Stimulated activated CD4-positive, alpha-beta T cell treated with anti-CD3 and anti-CD28 coated beads, Interleukin-15, amount 100 ng/mL, for 24 hours (primary cell): ENCODE measurements at places on chromosomes 1 and 21.

GRCh38 chr1:10815858-10816195 lies 19.4 kb upstream of the CASZ1 start:
- DNase-seq, result no peak

- no peak for DNase-seq
These were observed 14.5 kb downstream of the KDF1 start for GRCh38 chr1:26945728-26946127.

GRCh38 chr1:100321100-100321493 lies 31.2 kb upstream of the CDC14A start:
- no peak for DNase-seq

GRCh38 chr1:194442901-194443575 lies 1256.6 kb upstream of the B3GALT2 start:
- no peak for DNase-seq

GRCh38 chr1:233304489-233305102 lies 9.1 kb upstream of the PCNX2 start:
- no peak for DNase-seq

- DNase-seq, result no peak
These were observed 12.1 kb upstream of the ZDHHC18 start for GRCh38 chr1:26814377-26814776.

GRCh38 chr1:168488138-168488537 lies 55.7 kb downstream of the XCL2 start:
- no peak for DNase-seq

DNA sequence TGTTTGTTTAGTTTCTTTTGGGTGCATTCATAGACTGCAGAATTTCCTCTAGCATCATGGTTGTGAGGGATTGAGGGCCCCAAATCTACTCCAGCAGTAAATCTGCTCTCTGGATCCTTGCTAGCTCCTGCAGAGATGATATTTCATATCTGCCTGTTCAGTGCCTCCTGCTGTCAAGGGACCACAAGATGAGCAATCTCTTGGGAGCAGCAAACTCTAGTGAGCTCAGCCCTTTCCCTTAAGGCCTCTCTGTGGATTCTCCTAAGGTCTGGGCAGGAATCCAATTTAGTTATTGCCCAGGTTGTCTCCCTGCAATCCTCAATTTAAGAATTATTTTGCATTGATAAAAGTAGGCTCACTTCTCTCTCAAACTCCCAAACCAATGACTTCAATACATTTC lies 76.9 kb downstream of the RGS18 start:
- no peak for DNase-seq

GRCh38 chr1:243432136-243432535 lies 176.3 kb downstream of the SDCCAG8 start:
- no peak for DNase-seq

DNA sequence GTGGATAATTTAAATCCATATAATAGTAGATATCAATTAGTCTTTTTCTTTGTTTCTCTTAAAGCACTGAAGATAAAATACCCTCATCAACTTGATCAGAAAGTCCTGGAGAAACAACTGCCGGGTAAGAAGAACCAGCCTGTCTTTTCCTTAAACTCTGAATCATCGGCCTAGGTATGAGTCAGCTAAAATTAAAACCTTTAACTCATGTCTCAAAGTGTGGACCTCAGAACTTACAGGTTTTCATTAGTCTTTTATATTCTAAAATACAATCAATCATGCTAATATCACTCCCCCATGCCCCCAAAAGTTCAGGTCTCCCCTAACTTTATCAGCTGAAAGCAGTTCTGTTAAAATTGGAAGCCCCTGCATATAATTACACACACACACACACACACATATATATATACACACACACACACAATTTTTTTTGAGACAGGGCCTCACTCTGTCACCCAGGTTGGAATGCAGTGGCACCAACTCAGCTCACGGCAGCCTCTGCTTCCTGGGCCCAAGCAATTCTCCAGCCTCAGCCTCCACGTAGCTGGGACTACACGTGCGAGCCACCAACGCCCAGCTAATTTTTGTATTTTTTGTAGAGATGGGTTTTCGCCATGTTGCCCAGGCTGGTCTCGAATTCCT lies 61.3 kb downstream of the B3GALNT2 start:
- DNase-seq, result no peak

GRCh38 chr1:203136409-203137042 lies 9.0 kb downstream of the ADORA1 start:
- DNase-seq, result no peak

DNA sequence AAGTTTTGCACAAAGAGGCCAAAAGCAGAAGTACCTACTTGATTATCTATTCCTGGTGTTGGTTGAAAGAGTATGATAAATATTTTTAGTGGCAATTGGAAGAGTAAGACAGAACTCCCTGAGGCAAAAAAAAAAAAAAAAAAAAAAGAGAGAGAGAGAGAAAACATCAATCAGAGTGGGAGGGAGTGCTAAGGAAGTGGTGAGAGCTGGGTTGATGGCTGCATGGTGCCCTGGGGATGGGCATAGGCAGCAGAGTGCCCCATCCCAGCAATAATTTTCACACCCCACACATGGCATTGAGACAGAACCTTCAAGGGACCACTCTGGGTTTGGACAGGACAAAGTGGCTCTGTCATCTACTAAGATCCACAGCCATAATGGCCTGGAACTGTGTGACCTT lies 59.4 kb upstream of the FAM20B start:
- no peak for DNase-seq

DNA sequence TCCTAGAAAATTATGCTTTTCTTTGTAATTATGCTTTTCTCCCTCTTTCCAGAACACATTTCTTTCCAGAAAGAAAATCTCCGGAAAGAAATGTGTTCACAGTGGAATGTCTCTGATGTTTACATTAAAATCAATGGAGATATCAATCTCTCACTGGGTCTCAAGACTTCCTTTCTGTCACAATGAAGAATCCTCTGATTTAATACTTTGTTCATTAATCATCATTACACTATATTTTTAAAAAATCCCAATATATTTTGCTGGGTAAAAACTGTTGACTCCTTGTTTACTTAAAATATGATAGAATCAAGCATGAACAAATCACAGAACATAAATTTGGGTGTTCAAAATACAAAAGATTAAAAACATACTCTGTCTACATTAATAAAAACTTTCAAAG lies 26.3 kb upstream of the TGFBR3 start:
- no peak for DNase-seq

DNA sequence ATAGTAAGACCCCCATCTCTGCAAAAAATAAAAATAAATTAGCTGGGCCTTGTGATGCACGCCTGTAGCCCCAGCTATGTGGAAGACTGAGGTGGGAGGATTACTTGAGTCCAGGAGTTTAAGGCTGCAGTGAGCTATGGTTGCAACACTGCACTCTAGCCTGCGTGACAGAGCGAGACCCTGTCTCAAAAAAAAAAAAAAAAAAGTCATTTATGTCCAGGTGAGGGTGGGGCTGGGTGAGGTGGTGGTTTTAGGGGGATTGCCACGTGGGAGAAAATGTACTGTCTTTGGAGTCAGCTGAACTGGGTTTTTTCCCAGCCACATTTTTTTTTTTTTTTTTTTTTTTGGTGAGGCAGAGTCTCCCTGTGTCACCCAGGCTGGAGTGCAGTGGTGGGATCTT lies 6.7 kb downstream of the PIK3CD start:
- DNase-seq, result peak; percentile 36

- DNase-seq, result no peak
These were observed 80.2 kb upstream of the GREM2 start for GRCh38 chr1:240691909-240692705.

DNA sequence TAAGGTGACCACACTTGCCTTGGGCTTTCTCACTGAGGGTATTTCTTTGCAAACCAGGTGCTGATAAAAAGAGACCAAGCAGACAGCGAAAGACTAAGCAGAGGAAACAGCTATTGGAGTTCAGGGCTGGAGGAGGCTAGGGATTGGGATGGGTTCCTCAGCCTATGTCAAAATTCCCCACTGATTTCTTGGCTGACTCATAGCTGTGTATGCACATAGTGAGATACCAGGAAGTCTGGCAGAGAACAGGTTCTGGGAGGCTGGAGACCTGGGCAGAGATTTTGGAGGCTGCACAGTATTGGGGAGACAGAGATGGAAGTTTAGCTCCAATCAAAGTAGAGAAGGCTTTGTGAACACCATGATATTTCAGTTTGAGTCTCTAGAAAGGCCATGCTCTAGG lies 25.3 kb downstream of the YARS1 start:
- DNase-seq, result no peak

DNA sequence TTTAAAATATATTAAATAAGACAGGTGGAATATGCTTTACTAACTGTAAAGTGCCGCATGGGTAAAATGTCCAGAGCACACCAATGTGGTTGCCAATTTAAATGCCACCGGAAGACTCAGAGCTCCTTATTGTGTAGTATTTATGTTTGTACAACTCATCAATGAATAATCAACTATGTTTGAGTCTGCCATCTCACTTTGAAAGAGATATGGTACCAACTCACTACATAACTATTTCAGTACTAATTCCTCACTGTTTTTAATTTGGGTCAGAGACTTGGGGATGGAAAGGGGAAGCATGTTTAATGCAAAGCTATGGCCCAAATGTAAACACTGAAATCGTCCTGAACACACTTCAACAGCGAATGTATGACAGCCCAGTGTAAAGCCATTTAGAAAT lies 144.8 kb downstream of the NR5A2 start:
- no peak for DNase-seq

DNA sequence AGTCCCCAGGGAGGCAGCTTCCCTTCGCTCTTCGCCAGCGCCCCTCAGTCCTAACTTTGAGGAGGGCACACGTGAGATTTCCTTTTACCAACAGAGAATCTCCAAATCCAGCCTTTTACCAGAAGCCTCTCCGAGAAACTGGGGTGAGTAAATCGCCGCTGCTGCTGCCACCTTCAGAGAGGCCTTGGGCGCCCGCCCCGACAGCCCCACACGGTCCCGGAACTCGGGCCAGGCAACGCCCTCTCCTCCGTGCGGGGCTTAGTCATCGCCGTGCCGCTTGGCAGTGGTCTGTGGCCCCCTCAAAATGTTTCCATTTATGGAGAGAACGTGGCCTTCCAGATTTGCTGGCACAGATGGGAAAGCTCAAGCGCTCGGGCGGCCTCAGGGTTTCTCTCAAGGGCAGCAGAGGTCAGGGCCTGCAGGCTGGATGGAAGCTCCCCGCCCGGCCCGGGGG lies 41.4 kb upstream of the COL6A2 start:
- DNase-seq, result peak; percentile 21

DNA sequence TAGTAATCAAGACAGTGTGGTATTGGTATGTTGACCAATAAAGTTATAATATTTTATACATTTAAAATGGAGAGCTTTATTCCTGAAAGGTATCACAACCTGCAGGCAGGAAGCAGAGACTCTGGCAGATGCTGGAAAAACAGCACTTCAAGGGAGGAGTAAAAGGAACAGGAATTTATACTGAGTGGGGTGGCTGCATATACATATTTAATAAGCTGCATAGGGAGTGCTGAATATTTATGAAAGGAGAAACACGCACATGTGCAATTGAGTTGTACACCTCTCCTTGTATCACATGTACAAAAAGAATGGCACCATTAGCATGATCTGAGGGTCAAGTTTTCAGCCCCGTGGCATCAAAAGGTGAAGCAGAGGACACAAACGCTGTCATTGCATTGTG lies 104.9 kb upstream of the PAXBP1 start:
- DNase-seq, result no peak

GRCh38 chr1:211589782-211590721 lies 11.1 kb upstream of the SLC30A1 start:
- no peak for DNase-seq

DNA sequence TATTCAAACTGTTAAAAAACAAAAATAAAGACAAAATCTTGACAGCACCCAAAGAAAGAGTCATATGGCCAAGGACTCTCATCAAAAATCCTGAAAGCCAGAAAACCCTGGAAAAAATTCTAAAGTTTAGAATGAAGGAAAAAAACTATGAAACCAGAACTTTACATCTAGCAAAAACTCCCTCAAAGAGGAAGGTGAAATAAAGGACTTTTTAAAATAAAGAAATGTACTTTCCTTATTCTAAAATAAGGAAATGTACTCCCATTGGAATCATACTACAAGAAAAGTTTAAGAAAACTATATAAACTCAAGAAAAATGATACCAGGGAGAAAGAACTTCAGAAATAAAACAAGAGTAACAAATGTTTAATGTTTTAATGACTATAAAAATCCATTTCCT lies 206.3 kb downstream of the KCNT2 start:
- DNase-seq, result no peak

DNA sequence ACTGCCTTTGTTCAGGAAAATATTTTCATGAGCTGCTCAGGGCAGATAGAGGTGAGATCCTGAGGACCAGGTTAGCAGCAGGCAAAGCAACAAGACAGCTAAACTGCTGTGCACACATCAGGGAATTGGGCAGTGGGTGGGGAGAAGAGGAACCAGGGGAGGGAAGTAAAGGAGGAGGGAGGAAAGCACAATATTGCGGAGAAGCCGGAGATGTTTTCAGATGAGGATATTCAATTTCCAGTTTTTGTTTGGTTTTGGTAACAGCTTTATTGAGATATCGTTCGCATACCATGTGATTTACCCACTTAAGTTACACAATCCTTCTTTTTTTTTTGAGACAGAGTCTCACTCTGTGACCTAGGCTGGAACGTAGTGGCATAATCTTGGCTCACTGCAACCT lies 34.5 kb downstream of the EPHA10 start:
- DNase-seq, result no peak

DNA sequence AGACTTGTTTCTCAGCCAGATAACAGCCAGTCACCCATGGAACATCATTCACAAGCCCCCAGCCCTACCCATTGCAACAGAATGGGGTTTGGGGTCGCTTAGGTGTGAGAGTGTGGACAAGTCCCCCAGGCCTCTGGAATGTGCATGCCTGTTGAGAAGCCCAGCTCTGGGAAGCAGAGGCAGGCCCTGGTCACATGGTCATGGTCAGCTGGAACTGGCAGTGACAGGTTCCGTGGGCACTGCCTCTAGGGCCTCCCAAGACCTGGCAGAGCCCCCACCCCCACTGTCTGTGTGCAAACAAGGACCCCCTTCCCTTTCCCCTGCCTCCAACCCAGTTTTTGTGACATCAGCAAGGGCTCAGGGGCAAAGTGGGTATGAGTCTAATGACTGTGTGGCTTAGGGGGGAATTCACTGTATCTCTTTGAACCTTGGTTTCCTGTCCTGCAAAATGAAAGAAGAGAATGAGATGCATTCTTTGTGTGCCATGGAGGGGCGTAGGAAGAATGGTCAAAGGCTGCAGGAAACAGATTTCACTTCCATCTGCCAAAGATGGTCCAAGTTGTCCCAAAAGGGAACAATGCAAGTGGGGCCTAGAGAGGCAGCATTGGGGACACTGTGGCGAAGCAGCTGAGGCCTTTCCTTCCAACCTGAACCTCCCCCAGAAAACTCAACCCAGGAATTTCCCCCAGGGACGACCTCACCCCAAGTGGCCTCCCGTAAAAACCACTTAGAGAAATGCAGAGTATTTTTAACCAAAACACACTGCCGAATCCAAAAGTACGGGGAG lies 34.7 kb upstream of the SELENON start:
- no peak for DNase-seq

- no peak for DNase-seq
These were observed 6.0 kb upstream of the AKNAD1 start for GRCh38 chr1:108862698-108863477.

DNA sequence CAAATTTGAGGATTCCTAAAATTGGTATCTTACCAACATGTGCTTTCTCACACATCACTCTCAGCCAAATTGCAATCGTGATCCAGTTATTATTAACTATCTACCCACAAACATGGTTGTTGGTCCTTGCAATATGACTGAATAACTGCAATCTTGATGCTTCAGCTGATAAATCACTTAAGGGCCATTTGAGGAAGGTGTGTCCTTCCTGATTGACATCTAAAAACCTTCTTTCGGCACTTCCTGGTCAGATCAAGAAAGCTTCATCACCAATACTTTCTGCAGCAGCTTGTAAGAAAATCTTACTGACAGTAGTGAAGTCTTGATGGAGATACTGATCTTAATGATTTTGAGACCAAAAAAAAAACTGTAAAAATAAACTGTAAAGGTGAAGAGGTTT lies 48.5 kb upstream of the KCTD3 start:
- DNase-seq, result no peak
